Astrocyte (in vitro differentiated cells and primary cell): ENCODE measurements at places on chromosomes 12 and 14. TPM values are rescaled to one million over a fixed set of nuclear protein-coding genes. Genes with fewer than 3 reads are reported as not detected.

TSPAN11 gene
- 9.5 and 12.4 TPM in 2 replicates for total RNA-seq

LBHD2 gene
- not detected in 2 replicates for total RNA-seq

CD163 gene
- not detected in 2 replicates for total RNA-seq

PLBD1 gene
- total RNA-seq = 0.57 and 1.1 TPM in 2 replicates

FGD4 gene
- 16.2 and 18.7 TPM in 2 replicates for total RNA-seq

CATSPERB gene
- 0.11 TPM in 1 of 2 replicates, not detected in the other for total RNA-seq

BCL2L2 gene
- 19.6 and 21.4 TPM in 2 replicates for total RNA-seq

RNASE3 gene
- not detected in 2 replicates for total RNA-seq

FGF6 gene
- total RNA-seq = not detected in 2 replicates

GRCh38 chr12:76813265-76813664 is 49.4 kb downstream of the ZDHHC17 start:
- peak; percentile 22 for DNase-seq
- H3K4me3 ChIP-seq = no peak overlapping the region
- no peak overlapping the region for H3K27ac ChIP-seq
- no peaks in the 10 kb centered on the region for H3K4me1 ChIP-seq

- no peak for DNase-seq
- peaks cover 12% of the 10 kb centered on the region for H3K4me1 ChIP-seq
- peaks cover 3% of the 10 kb centered on the region for H3K27me3 ChIP-seq
- no peaks in the 10 kb centered on the region for H3K36me3 ChIP-seq
- H3K4me3 ChIP-seq = peak overlapping the region; percentile 77
- peak overlapping the region; percentile 98 for H3K27ac ChIP-seq
Measured at GRCh38 chr14:101947577-101947903, 16.8 kb upstream of the DYNC1H1 start.

- H3K36me3 ChIP-seq = peaks cover 8% of the 10 kb centered on the region
- H3K4me3 ChIP-seq = no peak overlapping the region
- H3K4me1 ChIP-seq = no peaks in the 10 kb centered on the region
- no peaks in the 10 kb centered on the region for H3K27me3 ChIP-seq
Measured at GRCh38 chr12:62578726-62579125, 112.1 kb downstream of the MON2 start.

DNA sequence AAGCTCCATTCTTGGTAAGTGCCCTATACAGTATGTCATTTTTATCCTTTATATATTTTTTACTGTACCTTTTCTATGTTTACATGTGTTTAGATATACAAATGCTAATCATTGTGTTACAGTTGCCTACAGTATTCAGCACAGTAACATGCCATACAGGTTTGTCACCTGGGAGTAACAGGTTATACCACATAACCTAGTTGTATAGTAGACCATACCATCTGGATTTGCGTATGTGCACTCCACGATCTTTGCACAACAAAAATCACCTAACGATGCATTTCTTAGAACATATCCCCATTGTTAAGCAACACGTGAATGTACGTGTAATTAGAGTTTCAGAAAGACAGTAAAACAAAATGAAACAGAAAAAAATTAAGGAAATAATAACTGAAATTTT is 11.9 kb upstream of the ANO2 start:
- H3K36me3 ChIP-seq = no peaks in the 10 kb centered on the region
- no peak overlapping the region for H3K4me3 ChIP-seq
- H3K27me3 ChIP-seq = peaks cover 7% of the 10 kb centered on the region
- no peaks in the 10 kb centered on the region for H3K4me1 ChIP-seq

DNA sequence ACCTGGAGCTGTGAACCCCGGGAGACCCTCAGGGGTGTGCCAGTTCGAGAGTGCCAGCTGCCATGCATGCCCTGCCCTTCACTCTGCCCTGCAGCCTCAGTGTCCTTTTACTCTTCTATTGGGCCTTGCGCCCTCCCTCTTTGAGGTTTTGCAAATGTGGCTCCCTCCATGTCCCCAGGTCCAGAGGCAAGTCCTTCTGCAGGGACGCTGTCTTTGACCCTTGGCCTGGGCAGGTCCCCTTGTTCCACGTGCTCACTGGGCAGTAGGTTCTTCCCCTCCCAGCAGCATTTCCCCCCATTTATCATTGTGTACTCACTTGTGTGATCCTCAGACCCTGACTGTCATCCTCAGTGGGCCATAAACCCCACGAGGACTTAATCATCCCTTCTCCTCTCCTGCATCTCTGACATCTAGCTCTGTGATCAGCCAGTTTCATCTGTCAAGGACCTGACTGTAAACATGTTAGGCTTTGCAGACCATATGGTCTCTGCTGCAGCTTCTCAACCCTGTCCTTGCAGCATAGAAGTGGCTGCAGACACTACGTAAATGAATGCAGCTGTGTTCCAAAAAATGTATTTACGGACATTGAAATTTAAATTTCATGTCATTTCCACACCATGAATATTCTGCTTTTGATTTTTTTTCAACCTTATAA is 36.6 kb downstream of the TSPAN9 start:
- H3K27me3 ChIP-seq = no peaks in the 10 kb centered on the region
- DNase-seq = no peak
- no peaks in the 10 kb centered on the region for H3K36me3 ChIP-seq
- peaks cover 33% of the 10 kb centered on the region for H3K4me1 ChIP-seq
- H3K4me3 ChIP-seq = no peak overlapping the region

- peak overlapping the region; percentile 79 for H3K4me3 ChIP-seq
- H3K27ac ChIP-seq = peak overlapping the region; percentile 94
- H3K27me3 ChIP-seq = no peaks in the 10 kb centered on the region
- H3K4me1 ChIP-seq = peaks cover 34% of the 10 kb centered on the region
- H3K36me3 ChIP-seq = peaks cover 15% of the 10 kb centered on the region
- DNase-seq = no peak
Measured at GRCh38 chr12:53179687-53180219, 769 bp upstream of the ZNF740 start.

DNA sequence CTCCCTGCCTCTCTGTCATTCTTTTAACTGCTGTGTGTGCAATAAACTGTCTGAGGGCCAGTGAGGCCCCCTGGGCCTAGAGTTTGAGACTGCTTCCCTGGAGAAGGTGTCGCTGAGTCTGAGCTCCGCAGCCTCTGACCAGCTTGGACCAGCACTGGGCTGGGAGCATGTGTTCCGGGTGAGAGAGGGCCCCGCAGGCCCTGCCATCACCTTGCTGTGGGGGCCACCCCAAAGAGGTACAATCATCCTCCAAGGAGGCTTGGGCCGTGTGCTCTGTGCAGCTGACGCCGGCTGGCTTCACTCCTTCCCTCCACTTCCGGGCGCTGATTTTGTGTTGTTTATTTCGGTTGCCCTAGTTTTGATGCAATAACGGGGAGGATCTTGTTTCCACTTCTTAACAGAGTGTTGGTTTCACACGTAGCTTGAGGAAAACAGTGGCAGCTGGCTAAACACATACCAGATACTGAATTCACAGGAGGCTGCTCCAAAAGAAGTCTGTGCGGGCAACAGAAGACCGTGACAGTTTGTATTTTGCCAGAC is 121.6 kb downstream of the TMEM132C start:
- no peak overlapping the region for H3K4me3 ChIP-seq
- no peak overlapping the region for H3K27ac ChIP-seq
- H3K27me3 ChIP-seq = no peaks in the 10 kb centered on the region

- no peaks in the 10 kb centered on the region for H3K27me3 ChIP-seq
- H3K36me3 ChIP-seq = no peaks in the 10 kb centered on the region
- DNase-seq = peak; percentile 47
- no peak overlapping the region for H3K4me3 ChIP-seq
Measured at GRCh38 chr12:101045486-101046464, 164.3 kb downstream of the SLC5A8 start.

DNA sequence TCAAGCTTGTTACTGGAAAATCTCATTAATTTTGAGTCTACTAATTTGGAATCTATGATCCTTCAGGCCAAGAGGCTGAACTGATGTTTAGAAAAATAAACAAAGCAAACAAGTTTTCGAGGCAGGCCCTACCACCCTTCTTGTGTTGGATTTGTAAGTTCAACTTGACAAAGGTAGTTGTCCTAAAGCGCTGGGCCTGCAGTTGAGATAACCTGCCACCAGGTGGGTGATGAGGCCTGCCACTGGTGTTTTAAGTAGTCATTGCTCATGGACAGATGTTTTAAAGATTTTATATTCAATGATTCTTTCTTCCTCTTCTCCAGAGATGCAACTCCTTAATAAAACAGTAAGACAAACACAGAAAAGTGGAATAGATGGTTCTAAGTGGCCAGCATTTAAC is 19.4 kb downstream of the ACVRL1 start:
- DNase-seq = no peak
- H3K27ac ChIP-seq = no peak overlapping the region
- H3K27me3 ChIP-seq = peaks cover 3% of the 10 kb centered on the region
- no peak overlapping the region for H3K4me3 ChIP-seq

DNA sequence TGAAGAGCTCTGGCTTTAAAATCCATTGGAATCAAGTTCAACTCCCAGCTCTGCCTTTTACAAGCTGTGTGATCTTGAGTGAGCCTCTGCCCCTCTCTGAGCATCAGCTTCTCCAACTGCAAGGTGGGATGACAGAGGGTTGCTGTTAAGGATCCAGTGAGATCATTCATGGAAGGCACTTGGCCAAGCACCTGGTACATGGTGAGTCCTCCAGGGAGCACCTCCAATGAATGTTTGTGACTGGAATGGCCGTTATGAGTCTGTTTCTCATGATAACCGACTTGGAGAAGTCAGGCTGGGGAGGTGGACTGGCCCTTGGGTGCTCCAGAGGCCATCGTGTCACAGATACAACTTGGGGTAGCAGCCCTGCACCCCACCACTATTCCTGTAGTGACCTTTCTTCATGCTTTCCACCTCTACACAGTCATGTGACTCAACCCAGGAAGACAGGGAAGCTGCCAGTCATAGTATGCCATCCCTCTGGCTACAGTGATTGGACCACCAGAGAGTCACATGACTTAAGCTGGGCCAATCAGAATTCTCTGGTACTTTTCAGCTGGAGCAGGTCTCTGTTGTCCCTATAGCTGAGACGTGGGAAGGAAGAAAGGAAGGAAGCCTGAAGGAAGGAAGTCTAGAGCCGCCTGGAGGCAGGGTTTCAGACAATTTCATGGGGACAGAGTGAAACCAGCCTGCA is 146.5 kb upstream of the MYL2 start:
- no peak for DNase-seq
- H3K4me3 ChIP-seq = no peak overlapping the region
- no peaks in the 10 kb centered on the region for H3K36me3 ChIP-seq
- H3K4me1 ChIP-seq = no peaks in the 10 kb centered on the region
- no peak overlapping the region for H3K27ac ChIP-seq

DNA sequence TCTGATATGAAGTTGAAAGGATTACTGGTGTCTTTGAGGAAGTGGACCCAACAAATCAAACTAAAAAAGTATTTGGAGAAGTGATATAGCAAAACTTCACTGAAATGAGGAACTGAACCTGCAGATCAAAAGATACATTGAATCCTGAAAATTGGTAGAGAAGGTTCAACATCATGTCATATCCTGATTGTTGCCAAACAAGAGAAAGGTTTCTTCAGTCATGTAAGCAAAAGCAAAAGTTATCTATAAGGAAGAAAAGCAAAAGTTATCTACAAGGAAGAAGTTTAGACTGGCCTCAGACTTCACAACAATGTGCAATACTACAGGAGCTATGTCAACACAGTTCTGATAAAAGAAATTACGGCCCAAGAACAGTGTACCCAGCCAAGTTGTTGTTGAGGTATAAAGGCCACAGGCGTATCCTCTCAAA is 142.7 kb downstream of the RAD51B start:
- no peak overlapping the region for H3K4me3 ChIP-seq
- H3K36me3 ChIP-seq = no peaks in the 10 kb centered on the region
- no peak overlapping the region for H3K27ac ChIP-seq
- no peak for DNase-seq

DNA sequence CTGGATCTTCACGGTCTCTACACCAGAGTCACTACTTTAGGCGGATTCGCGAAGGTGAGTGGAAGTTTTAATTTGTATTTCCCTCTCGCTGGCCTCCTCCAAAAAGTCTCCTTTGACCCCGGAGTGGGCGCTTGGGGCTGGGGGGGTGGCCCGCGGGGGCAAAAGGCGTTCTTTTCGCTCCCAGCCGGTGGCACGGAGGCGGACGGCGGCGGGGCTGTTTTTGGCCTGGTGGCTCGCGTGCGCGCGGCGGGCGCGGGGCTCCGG is 510 bp downstream of the ARID2 start:
- peak overlapping the region; percentile 89 for H3K27ac ChIP-seq
- H3K4me1 ChIP-seq = peaks cover 8% of the 10 kb centered on the region
- H3K27me3 ChIP-seq = no peaks in the 10 kb centered on the region
- H3K36me3 ChIP-seq = no peaks in the 10 kb centered on the region
- no peak for DNase-seq

GRCh38 chr14:75885829-75886228 is 96.0 kb downstream of the TGFB3 start:
- no peaks in the 10 kb centered on the region for H3K36me3 ChIP-seq
- peaks cover 22% of the 10 kb centered on the region for H3K4me1 ChIP-seq
- DNase-seq = peak; percentile 83
- peak overlapping the region; percentile 35 for H3K27ac ChIP-seq
- no peaks in the 10 kb centered on the region for H3K27me3 ChIP-seq

- H3K27ac ChIP-seq = no peak overlapping the region
- H3K4me3 ChIP-seq = no peak overlapping the region
- peaks cover 3% of the 10 kb centered on the region for H3K4me1 ChIP-seq
- no peaks in the 10 kb centered on the region for H3K27me3 ChIP-seq
Measured at GRCh38 chr14:61754627-61755381, 7.4 kb upstream of the SNAPC1 start.

DNA sequence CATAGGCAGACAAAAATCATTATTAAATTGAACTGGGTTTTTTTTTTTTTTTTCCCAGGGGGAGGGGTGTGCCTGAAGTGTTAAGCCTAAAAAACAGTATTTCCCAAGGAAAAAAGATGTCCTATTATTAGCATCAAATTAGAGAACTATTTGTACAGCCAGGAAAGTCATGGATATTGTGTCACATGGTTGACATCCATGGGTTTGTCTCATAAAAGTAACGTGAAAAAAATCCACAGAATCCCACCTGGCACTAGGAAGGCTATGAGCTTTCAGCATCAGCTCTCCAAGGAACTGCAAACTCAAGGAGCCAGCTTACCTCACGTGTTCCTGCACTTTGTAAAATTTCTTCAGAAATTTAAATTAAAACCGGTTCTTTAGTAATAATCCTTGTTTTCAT is 69.1 kb upstream of the EGLN3 start:
- no peaks in the 10 kb centered on the region for H3K36me3 ChIP-seq
- DNase-seq = no peak
- H3K4me1 ChIP-seq = no peaks in the 10 kb centered on the region
- H3K27me3 ChIP-seq = peaks cover 18% of the 10 kb centered on the region
- H3K27ac ChIP-seq = no peak overlapping the region

DNA sequence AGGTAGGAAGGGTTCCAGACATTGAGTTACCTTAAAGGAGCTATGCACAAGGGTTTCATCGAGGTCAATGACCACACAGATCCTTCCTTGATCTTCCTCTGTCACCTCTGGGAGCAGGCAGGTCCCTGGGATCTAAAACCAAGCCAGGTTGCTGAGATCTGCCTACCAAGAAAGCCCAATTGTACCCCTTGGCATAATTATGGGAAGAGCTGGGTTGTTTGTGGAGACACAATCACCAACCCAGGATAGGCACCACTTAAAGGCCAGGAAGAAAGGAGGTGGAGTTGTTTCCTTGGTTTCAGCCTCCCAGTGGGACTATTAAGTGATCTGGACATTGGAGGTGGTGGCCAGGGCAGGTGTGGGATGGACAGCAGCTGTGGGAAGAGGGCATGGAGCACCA is 8.4 kb upstream of the AVIL start:
- H3K27me3 ChIP-seq = no peaks in the 10 kb centered on the region
- no peak overlapping the region for H3K27ac ChIP-seq
- no peak overlapping the region for H3K4me3 ChIP-seq
- peaks cover 4% of the 10 kb centered on the region for H3K4me1 ChIP-seq
